Hematopoietic multipotent progenitor cell treated with erythropoietin and hydrocortisone succinate and interleukin-3 and kit ligand, for 15 days (in vitro differentiated cells): ENCODE measurements at places on chromosomes 6 and 20.
A peak's percentile ranks its signal among the peaks of the same experiment; 100 is the strongest.

GRCh38 chr20:37261714-37262113 lies at the start of gene GHRH:
Gene GHRH (minus strand): TSS chr20:37261814. CDS start chr20:37256889, 4,925 bp downstream.
- no peak for DNase-seq

GRCh38 chr6:56977192-56977591 lies 22.3 kb downstream of the BEND6 start:
- no peak for DNase-seq

DNA sequence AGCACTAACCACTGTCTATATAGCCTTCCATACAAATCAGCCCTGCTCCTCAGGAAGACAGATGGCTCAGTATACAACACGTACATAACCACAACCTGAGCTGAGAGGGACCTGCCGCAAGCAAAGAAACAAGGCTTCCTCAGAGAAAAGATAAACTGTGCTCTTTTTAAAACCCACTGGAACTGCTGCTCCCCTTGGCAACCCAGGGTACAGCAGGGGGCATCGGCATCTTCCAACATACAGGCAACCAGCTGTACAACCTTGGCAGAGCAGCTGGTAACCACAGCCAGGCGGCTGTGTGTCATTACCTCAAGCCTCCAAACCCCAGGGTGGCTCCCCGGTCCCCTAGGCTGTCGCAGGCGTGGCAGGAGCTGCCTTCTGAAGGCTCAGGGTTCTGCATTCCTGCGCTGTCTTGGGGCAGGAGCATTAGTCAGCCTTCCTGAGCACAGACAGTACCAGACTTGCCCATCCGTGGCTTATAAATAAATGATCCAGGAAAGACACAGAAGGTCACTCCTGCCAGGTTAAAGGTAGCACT lies 249.5 kb downstream of the ADGRG6 start:
- no peak for DNase-seq

DNA sequence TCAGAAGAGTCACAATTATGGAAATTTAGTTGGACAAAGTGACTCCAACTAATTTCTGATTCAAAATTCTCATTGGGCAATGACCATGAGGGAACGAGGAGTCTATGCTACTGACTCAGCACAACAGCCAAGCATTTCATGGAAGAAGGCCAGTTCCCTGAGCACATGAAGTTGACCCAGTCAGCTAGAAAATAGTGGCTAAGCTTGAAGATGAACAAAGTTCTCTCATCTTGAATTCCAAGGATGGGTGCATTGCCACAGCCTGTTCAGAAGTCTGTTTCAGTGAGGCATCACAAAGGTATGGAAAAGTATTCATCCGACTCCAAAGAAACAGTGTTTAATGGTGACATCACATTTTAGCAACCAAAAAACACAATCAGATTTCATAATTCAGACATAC lies 676.9 kb downstream of the HACE1 start:
- no peak for DNase-seq

GRCh38 chr6:146598772-146599405 lies at the start of gene ADGB:
Gene ADGB (plus strand): TSS chr6:146598972. CDS start chr6:146599041, 69 bp downstream.
- no peak for DNase-seq

GRCh38 chr6:142300758-142301650 lies 803 bp upstream of the ADGRG6 start:
- no peak for DNase-seq

DNA sequence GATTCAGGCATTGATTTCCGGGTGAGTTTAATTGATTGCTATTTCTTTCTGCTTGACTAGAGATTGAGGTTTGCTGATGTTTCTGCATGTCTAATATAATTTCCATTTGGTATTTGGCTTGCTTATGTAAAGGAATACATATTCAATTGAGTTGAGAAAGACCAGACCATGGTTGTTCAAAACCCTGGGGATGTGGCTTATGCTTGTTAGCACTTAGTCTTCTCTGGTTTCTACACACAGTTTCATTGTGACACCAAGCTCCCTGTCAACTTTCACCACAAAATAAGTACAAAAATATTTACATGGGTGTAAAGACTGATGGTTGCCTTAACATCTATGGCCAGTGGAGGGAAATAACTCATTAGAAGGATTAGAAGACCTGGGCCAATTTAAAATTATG lies 209.6 kb downstream of the CDH26 start:
- no peak for DNase-seq

GRCh38 chr6:87483929-87484328 lies 11.2 kb downstream of the SLC35A1 start:
- DNase-seq, result peak; percentile 34

- no peak for DNase-seq
Measured at GRCh38 chr20:51131811-51132210, 108.9 kb upstream of the KCNG1 start.

- DNase-seq, result no peak
Measured at GRCh38 chr6:38177882-38178583, 358.5 kb downstream of the ZFAND3 start.
